Spinal cord (tissue), 10 donors: ENCODE measurements at places on chromosomes 5 and 9. TPM values are rescaled to one million over a fixed set of nuclear protein-coding genes. Genes with fewer than 3 reads are reported as not detected.

GRCh38 chr5:133797167-133797566 is 171.3 kb downstream of the C5orf15 start:
- DNase-seq, result no peak

DNA sequence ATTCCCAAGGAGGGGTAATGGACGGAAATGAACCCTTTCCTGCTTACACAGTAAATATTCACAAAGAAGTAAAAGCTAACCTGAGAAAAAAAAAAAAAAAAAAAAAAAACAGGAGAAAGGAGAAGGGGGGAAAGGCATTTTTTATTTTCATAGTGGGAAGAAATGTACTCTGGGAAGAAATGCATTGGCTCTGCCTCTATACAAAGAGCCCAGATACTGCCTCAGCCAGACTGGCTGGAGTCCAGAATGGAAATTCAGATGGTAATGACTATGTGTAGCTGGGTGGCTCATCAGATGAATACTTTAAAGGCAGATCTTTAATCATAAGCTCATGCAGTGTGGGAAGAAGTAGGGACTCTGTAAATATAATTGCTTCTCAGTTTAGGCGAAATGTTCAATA is 124.9 kb upstream of the ZNF608 start:
- DNase-seq, result no peak

TMEM252 gene
- 0.38 TPM for polyA plus RNA-seq

DNA sequence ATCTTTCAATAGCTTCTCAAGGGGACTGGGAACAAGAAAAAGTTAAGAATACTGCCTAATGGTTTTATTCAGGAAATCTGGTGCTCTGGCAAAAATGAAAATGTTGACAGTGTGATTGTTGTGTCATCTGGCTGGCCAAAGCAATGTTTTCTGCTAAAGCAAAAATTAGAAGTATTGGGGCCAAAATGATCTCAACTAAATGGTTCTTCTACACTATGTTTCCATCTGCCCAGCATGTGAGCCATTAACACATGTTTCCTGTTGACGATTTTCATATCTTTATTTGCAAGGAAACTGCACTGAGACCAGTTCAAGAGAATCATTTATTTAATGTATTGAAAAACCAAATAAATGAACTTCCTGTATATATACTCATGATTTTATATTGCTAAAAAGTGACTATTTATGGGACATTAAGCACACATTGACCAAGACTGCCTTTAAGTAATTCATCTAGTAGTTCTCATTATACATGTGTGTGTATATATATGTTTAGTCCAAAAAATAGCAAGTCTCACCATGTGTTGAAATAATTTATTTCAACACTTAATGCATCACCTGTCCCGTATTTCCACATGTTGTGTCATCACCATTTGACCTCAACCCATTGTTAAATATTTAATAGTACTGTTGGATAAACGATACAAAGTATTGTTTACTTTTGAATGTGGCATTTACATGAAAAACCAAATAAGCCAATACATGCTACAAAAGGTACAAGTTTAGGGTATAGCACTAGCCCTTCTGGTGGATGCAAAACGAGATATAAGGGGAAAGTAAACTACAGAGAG is 7.5 kb upstream of the FST start:
- DNase-seq, result no peak

SLC34A1 gene
- 0.68 TPM for polyA plus RNA-seq

LRRC14B gene
- 1.7 TPM for polyA plus RNA-seq

GRCh38 chr5:1780614-1780930 is 19.1 kb downstream of the MRPL36 start:
- DNase-seq, result no peak

DNA sequence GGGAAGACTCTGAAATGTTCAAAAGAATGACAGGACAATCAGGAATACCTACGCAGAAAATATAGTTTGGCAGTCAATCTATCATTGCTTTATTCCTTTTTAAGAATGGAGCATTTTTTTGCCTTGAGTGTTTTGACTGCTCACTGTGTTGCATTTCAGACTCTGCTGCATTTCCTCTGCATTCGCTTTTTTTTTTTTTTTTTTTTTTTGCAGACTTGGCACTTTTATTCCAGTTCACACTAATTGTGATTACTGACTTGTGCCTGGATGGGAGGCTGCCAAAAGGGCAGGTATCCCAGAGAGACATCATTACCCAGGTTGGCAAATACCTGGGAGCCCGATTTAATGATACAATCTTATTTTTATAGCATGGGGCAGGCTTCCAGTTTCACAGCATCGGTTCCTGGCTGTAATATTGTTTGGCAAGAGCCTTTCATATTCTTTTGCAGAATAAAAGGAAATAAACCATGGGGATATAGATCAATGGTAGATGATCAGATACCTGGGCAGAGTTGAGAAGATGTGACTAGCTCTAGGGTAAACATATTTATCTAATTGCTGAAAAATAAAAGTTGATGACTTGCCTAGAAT is 1132.6 kb downstream of the MAT2B start:
- no peak for DNase-seq

GRCh38 chr5:109230369-109230768 is 179.4 kb downstream of the PJA2 start:
- no peak for DNase-seq
